ENCODE measurements at places on chromosomes 13 and 19. TPM values are rescaled to one million over a fixed set of nuclear protein-coding genes. Genes with fewer than 3 reads are reported as not detected.

- H3K4me3 ChIP-seq = no peak overlapping the region
- no peak overlapping the region for H3K27ac ChIP-seq
- peak; percentile 79 for DNase-seq
- H3K27me3 ChIP-seq = no peaks in the 10 kb centered on the region
Measured at GRCh38 chr13:44818428-44818827, 170.8 kb downstream of the NUFIP1 start.

DNA sequence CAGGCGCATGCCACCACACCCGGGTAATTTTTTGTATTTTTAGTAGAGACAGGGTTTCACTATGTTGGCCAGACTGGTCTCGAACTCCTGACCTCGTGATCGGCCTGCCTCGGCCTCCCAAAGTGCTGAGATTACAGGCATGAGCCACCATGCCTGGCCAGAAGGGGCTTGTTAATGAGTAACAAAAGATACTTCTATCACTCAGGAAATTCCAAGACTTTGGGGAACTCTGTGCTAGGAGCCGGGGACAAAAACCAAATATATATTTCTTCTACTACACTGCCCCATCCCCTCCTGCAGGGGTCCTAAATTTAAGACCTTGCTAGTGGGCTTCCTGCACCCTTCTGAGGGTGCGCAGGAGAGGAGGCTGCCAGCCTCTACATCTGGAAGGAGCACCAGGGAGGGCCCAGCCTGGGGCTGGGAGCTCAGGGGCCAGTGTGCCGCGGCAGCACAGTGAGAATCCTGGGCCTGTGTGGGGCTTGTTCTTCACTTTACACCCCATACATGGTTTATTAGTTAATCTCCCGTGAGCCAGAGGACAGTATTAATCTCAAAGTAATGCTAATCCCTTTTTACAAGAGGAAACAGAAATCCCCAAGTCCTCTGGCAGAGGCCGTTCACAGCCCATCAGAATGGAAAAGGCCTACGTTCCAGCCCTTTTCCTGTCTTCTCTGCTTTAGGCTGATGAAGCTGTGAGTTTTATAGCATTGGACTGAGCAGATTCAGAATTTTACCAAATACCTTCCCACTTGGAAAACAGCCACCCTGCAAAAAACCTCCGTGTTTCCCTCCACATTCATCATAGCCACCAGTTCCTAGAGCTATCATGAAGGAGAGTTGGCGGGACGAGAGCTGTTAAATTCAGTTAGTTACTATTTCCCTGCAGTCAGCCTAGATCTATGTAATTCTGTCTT lies 44.4 kb upstream of the NPAS1 start:
- DNase-seq = no peak
- no peaks in the 10 kb centered on the region for H3K27me3 ChIP-seq
- no peak overlapping the region for H3K4me3 ChIP-seq
- peaks cover 34% of the 10 kb centered on the region for H3K4me1 ChIP-seq
- H3K27ac ChIP-seq = peak overlapping the region; percentile 84

Gene ZIC5
- 32.6 TPM for total RNA-seq

- no peaks in the 10 kb centered on the region for H3K27me3 ChIP-seq
- H3K4me3 ChIP-seq = no peak overlapping the region
- DNase-seq = no peak
- no peaks in the 10 kb centered on the region for H3K36me3 ChIP-seq
Measured at GRCh38 chr19:7063764-7064418, 5.4 kb upstream of the MBD3L3 start.
